ENCODE measurements at places on chromosomes 3 and 15.

GRCh38 chr3:87509401-87509800 lies 233.0 kb upstream of the POU1F1 start:
- DNase-seq: no peak

DNA sequence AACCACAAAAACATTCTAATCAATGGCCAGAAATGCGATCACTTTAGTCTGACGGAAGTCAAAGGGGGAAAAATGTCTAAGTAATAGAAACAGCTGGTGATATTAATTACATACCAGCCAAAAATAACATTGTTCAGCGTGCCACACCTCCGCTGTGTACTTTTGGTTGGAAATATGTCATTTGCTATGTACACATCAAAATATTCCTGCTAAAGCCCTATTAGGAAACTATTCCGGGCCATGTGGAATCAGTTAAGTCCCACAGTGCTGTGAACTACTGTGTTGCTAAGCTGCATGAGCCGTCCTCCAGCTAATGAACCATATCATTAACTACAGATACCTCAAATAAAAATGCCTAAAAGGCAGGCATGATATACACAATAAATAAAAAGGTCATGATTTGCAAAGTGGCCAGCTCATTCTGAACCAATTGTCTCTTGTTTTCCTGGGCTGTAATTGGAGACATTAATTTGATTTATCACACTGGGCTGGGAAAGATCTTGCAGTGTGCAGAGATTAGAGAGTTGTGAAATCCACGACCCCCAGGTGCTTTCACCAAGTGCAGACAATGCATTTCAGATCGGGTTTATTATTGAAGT lies 200.5 kb upstream of the LRTM1 start:
- DNase-seq: no peak

- no peak for DNase-seq
Observed at GRCh38 chr15:41017066-41017735, 63.9 kb downstream of the CHAC1 start.

DNA sequence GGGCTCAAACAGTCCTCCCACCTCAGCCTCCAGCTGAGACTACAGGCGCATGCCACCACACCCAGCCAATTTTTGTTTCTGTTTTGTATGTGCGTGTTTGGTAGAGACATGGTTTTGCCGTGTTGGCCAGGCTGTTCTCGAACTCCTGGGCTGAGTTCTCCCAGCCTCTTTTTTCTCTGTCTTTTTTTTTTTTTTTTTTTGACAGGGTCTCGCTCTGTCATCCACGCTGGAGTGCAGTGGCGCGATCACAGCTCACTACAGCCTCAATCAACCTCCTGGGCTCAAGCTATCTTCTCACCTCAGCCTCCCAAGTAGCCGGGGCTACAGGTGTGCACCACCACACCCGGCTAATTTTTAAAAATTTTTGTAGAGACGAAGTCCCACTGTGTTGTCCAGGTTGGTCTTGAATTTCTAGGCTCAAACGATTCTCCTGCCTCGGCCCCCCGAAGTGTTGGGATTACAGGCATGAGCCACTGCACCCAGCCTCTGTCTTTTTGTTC lies 867 bp upstream of the DCAF1 start:
- no peak for DNase-seq

All from activated T-cell treated with anti-CD3 and anti-CD28 coated beads for 24 hours (primary cell).